ENCODE measurements at places on chromosomes 12 and 14. TPM values are rescaled to one million over a fixed set of nuclear protein-coding genes. Genes with fewer than 3 reads are reported as not detected.

Gene ZDHHC22
- polyA plus RNA-seq = 0.08 TPM

Gene CLMN
- polyA plus RNA-seq = 0.72 TPM

DNA sequence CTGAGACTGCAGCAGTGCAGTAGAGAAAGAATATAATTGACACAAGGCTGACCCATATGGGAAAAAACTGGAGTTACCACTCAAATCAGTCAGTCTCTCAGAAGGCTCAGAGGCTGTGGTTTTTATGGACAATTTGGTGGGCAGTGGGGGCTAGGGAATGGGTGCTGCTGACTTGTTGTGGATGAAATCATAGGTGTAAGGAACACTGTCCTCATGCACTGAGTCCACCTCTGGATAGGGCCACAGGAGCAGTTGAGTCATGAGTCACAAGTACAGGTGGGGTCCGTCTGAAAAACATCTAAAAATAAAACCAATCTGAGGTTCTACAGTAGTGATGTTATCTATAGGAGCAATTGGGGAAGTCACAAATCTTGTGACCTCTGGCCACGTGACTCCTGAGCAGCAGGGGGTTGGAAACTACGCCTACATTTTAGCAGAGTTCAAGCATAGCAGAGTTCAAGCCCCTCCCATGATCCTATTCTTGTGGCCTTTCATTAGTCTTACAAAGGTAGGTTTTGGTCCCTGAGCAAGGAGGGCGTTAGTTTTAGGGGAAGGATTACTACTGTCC is 18.1 kb upstream of the SGPP1 start:
- peaks cover 4% of the 10 kb centered on the region for H3K27me3 ChIP-seq
- no peak overlapping the region for H3K27ac ChIP-seq
- no peak overlapping the region for H3K4me3 ChIP-seq
- H3K4me1 ChIP-seq = no peaks in the 10 kb centered on the region

DNA sequence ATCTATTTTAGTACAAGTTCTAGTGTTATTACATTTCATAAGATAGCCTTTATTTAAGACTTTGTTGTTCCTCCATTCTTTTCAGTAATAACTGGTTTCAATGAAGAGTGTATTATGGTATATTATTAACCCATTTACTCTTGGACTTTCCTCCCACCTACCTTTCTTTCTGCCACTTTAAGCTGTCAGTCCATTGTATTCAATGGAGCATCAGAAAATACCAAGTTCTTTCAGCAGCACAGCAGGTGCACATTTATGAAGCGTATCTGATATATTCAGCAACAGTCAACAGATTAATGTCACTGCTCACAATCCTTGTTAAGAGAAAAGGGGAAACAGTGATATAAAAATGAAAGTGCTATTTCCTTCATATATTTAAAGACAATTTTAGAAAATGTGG is 660.9 kb downstream of the C12orf50 start:
- no peaks in the 10 kb centered on the region for H3K36me3 ChIP-seq
- DNase-seq = no peak
- no peak overlapping the region for H3K4me3 ChIP-seq

- no peak overlapping the region for H3K27ac ChIP-seq
- H3K4me1 ChIP-seq = peaks cover 6% of the 10 kb centered on the region
- H3K4me3 ChIP-seq = no peak overlapping the region
- H3K36me3 ChIP-seq = no peaks in the 10 kb centered on the region
Observed at GRCh38 chr12:19052689-19053088, 76.8 kb upstream of the PLEKHA5 start.

DNA sequence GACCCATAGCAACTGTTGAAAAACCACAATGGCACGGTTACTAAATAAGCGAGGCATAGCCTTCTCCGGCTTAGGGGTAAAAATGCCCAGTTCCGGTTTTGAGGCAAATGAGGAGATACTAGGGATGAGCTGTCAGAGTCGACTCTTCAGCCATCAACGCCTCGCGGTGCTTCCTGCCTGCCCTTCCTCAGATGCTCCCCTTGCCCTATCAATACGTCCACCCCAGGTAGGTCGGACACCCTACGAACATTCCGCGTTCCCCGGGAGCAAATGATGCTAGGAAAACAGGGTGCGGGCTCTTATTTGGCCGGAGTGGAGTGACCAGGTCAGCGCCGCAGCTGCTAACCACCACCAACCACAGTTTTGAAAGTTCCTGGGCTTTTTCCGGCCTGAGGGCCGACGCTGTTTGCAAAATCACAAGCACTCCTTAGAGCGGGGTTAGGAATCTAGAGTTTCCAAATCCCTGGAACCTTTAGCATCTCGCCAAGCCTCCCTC is 1.2 kb downstream of the SRSF9 start:
- DNase-seq = no peak
- H3K27ac ChIP-seq = peak overlapping the region; percentile 68
- peaks cover 3% of the 10 kb centered on the region for H3K4me1 ChIP-seq
- H3K36me3 ChIP-seq = peaks cover 16% of the 10 kb centered on the region

Data from endothelial cell of umbilical vein (primary cell).